ENCODE measurements at places on chromosomes 5 and 9.

DNA sequence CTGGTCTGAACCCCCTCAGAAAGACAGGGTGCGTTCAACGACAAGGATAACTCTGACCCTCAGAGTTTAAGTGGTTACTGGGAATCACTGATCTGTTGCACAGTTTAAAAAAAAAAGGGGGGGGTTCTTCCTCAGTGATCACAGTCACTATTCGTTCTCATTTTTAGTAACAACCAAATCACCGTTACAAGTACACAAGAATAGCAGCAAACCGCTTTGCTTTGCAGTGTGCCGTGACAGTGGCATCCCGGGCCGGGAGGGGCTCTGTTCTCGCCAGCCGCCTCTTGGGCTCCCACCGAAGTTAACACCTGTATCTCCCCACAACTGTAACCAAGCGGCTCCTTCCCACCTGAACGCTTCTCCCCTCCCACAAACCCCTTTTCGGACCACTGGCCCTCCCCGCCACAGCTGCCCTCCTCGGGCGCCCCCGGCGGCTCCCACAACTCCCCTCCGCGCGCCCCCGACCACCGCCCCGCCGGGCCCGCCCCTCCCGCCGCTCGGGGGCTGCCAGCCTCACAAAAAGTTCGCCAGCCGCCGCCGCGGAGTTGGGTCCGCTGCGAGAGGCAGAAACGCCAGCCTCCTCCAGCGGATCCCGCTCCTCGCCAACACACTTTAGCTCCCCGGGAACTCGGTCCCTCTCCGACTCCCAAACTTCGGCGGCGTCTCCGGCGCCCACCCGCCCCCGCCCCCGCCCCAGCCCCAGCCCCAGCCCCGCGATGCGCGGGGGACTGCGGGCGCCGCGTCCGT, 1.2 kb downstream of the SSBP2 start:
- H3K4me1 ChIP-seq = peaks cover 8% of the 10 kb centered on the region
- peak overlapping the region; percentile 66 for H3K4me3 ChIP-seq
- no peaks in the 10 kb centered on the region for H3K36me3 ChIP-seq
- H3K27ac ChIP-seq = peak overlapping the region; percentile 78

GRCh38 chr9:134492281-134492691, 149.3 kb upstream of the COL5A1 start:
- H3K36me3 ChIP-seq = no peaks in the 10 kb centered on the region
- H3K27me3 ChIP-seq = no peaks in the 10 kb centered on the region
- H3K4me1 ChIP-seq = peaks cover 16% of the 10 kb centered on the region
- no peak for DNase-seq

- H3K27me3 ChIP-seq = peaks cover 16% of the 10 kb centered on the region
- no peak overlapping the region for H3K4me3 ChIP-seq
Observed at GRCh38 chr9:36008774-36009300, 27.9 kb upstream of the RECK start.

DNA sequence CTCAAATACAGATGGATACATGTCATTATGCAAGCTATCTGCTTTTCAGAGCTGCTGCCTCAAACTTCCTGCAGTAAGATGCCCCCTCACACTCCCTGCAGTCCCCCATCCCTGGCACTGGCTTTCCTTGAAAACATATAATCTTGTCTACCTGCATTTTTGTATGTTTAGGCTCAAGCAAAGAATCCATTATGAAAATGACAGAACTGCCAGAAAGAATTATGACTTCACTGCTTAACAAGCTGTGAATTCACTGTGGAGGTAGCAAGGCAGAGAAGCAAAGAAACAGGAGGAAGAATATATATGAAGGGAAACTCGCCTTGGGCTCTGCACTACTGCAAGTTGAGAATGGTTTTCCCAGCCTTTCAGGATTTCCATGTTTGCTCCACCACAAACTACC, 39.4 kb upstream of the PPP2R2B start:
- H3K27me3 ChIP-seq = no peaks in the 10 kb centered on the region
- no peak for DNase-seq

GRCh38 chr5:83049370-83049885, 27.8 kb downstream of the TMEM167A start:
- no peak overlapping the region for H3K4me3 ChIP-seq
- no peaks in the 10 kb centered on the region for H3K4me1 ChIP-seq
- no peaks in the 10 kb centered on the region for H3K36me3 ChIP-seq
- no peak overlapping the region for H3K27ac ChIP-seq
- no peak for DNase-seq

DNA sequence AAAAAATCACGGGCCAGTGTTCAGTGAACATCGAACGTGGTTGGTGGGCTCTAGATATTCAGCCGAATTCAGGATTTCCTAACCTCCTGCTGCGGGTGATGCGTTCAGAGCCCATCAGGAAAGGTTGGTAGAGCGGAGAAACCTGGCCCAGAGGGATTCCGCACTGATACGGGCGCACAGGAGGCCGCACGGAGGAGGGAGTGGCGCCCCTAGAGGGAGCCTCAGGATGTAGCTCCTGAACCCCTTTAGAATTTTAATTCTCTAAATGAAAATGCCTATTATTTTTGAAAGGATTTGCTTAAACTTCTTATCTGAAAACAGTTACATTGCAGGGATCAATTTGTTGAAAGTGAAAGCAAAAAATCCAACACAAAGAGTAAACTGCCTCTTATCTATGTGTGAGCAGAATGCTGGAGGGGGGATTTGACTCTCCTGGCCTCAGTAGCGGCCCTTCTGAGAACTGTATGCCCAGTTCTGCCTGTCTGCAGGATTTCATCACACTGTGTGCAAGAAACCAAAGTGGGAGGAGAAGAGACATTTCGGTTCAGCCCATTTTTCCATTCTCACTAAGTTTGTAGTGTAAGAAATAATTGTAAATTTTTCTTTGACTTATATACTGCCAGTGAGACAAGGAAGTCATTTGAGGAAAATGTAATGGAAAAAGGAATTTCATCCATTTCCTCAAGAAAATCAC, 75.9 kb downstream of the TENT4A start:
- no peaks in the 10 kb centered on the region for H3K36me3 ChIP-seq
- no peak overlapping the region for H3K4me3 ChIP-seq
- peaks cover 4% of the 10 kb centered on the region for H3K4me1 ChIP-seq

- peaks cover 3% of the 10 kb centered on the region for H3K4me1 ChIP-seq
- H3K4me3 ChIP-seq = no peak overlapping the region
- no peak for DNase-seq
- H3K36me3 ChIP-seq = no peaks in the 10 kb centered on the region
Observed at GRCh38 chr5:52983731-52984636, 5.2 kb upstream of the ITGA2 start.

DNA sequence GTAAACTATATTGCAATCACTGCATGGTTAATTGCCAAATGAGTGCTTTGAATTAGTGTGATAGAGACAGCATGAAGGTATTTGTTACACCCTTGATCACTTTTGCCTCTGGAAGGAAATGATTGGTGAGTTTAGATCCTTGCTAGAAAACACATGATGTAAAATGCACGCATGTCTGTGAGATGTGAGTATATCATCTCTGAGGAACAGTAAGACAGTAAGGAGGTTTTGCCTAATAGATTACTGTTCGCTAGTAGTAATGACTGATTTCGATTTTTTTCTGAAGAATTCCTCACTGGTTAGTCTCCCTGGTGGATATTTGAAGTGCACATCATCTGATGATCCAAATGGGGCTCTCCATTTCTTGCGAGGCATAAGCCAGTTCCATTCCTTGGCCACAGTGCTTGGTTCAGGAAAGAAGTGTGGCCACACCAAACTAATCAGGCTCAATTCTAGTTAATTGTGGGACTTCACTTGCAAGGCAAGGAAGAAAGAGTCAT, 156.4 kb upstream of the ADRA1B start:
- H3K4me3 ChIP-seq = no peak overlapping the region
- no peaks in the 10 kb centered on the region for H3K4me1 ChIP-seq
- H3K27me3 ChIP-seq = no peaks in the 10 kb centered on the region
- H3K36me3 ChIP-seq = no peaks in the 10 kb centered on the region
- DNase-seq = no peak

GRCh38 chr9:123679330-123679987, 250.5 kb downstream of the DENND1A start:
- peaks cover 13% of the 10 kb centered on the region for H3K4me1 ChIP-seq
- no peak overlapping the region for H3K27ac ChIP-seq
- DNase-seq = no peak
- no peak overlapping the region for H3K4me3 ChIP-seq

- peak; percentile 42 for DNase-seq
- H3K4me1 ChIP-seq = peaks cover 38% of the 10 kb centered on the region
- no peak overlapping the region for H3K4me3 ChIP-seq
- H3K27me3 ChIP-seq = no peaks in the 10 kb centered on the region
Observed at GRCh38 chr5:139105621-139106071, 92.5 kb downstream of the SIL1 start.

GRCh38 chr9:103371152-103371551, 376.0 kb downstream of the CYLC2 start:
- H3K4me1 ChIP-seq = no peaks in the 10 kb centered on the region
- no peaks in the 10 kb centered on the region for H3K27me3 ChIP-seq
- no peaks in the 10 kb centered on the region for H3K36me3 ChIP-seq

DNA sequence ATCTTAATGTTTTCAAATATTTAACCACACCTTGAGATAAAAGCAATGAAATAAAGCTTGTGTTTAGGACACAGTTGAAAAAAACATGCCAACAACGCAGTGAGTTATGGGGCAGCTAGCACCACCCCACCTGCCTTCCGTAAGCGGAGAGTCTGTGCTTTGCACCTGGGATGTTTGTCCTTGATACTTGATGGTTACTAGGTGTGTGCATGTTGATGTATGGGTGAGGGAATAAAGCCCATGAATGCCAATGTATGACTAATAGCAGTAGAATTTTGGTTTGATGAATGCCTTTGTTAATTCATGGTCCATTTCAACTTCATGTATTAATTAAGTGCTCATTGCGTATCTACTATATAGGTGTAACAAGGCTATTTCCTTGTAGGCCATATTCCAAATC, 74.0 kb downstream of the PCSK5 start:
- no peak overlapping the region for H3K4me3 ChIP-seq
- peaks cover 9% of the 10 kb centered on the region for H3K4me1 ChIP-seq
- H3K27me3 ChIP-seq = no peaks in the 10 kb centered on the region

- H3K4me1 ChIP-seq = no peaks in the 10 kb centered on the region
- no peaks in the 10 kb centered on the region for H3K36me3 ChIP-seq
- DNase-seq = no peak
- no peaks in the 10 kb centered on the region for H3K27me3 ChIP-seq
- H3K27ac ChIP-seq = no peak overlapping the region
- H3K4me3 ChIP-seq = no peak overlapping the region
Observed at GRCh38 chr9:94668928-94669729, 29.8 kb upstream of the FBP1 start.

GRCh38 chr5:120873083-120873482, 409.0 kb downstream of the PRR16 start:
- H3K27me3 ChIP-seq = no peaks in the 10 kb centered on the region
- no peak overlapping the region for H3K4me3 ChIP-seq
- peak; percentile 14 for DNase-seq
- H3K4me1 ChIP-seq = no peaks in the 10 kb centered on the region
- H3K27ac ChIP-seq = no peak overlapping the region
- no peaks in the 10 kb centered on the region for H3K36me3 ChIP-seq

DNA sequence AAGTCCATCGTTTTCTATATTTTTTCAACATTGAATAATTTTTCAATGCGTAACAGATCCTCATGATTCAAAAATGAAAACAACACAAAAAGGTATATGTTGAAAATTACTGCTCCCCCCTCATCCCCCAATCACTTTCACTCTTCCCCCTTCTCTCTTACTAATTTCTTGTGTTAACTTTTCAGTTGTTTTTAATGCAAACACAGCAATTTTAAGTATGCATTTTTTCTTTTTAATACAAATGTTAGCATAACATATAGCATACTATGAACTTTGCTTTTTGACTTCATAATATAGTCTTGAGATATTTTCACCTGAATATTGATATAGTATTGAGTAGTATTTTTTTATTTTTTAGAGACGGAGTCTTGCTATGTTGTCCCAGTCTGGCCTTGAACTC, 41.1 kb upstream of the CAMK4 start:
- DNase-seq = no peak
- no peaks in the 10 kb centered on the region for H3K36me3 ChIP-seq
- no peaks in the 10 kb centered on the region for H3K27me3 ChIP-seq
- H3K4me3 ChIP-seq = no peak overlapping the region
- H3K4me1 ChIP-seq = no peaks in the 10 kb centered on the region

DNA sequence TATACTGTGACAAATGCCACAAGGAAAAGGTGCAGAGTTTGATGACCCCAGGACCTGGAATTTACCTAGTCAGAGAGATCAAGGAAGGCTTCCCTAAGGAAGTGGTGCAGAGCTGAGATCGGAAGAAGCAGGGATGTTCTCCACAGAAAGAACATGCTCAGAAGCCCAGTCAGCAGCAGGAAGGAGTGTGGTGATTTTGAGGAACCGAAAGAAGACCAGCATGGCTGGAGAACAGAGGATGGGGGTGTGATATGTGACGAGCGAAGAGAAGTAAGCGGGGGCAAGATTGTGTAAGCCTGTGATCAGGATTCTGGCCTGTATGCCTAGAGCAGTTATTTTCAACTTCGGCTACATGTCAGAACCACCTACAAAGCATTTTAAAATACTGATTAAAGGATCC, 18.7 kb upstream of the PIK3R1 start:
- H3K36me3 ChIP-seq = no peaks in the 10 kb centered on the region
- no peak overlapping the region for H3K27ac ChIP-seq
- DNase-seq = no peak
- no peaks in the 10 kb centered on the region for H3K4me1 ChIP-seq
- no peak overlapping the region for H3K4me3 ChIP-seq

- H3K27me3 ChIP-seq = no peaks in the 10 kb centered on the region
- H3K27ac ChIP-seq = no peak overlapping the region
- no peak for DNase-seq
- H3K4me1 ChIP-seq = peaks cover 9% of the 10 kb centered on the region
Observed at GRCh38 chr5:108280248-108280647, 101.7 kb downstream of the FBXL17 start.

DNA sequence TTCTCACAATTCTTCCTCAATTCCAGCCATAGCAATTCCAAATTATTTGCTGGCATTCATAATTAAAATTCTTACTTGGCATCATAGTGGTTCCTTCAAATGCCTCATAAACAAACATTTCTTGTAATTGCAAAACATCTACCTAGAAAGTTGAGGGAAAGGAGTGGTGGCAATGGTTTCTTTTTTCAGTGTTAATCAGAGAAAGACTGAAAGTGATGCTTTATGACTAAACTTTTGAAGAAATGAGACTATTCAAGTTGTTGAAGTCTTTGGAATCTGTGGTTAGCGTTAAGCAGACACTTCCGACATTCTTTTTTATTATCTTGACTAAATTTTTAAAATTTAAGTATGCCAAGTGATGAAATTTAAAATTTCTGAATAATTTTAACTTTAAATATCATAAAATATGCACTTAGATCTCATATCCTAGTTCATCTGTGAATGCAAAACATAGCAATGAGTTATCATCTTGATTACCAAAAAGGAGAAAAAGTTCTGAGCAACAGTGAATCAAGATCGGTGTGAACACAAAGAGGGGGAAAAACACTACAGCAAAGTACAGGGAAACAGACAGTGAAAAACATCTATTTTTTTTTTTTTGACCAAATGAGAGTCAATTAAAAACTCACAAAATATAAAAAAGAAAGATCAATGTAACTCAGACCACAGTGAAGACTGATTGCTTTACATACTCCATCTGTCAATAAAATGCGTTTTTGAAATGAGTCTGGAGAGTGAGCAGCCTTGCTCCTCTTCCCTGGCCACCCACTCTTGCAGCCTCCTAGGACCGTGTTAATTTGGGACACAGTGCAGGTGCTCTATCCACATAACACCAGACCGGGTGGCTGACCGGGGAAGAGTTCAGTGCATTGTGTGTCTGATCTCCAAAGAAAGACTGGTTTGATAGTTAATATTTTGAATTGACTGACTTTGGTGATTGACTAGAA, 20.6 kb upstream of the IL7R start:
- no peaks in the 10 kb centered on the region for H3K4me1 ChIP-seq
- no peak overlapping the region for H3K4me3 ChIP-seq
- no peaks in the 10 kb centered on the region for H3K36me3 ChIP-seq
- H3K27me3 ChIP-seq = no peaks in the 10 kb centered on the region
- H3K27ac ChIP-seq = no peak overlapping the region

- peak overlapping the region; percentile 68 for H3K4me3 ChIP-seq
- no peaks in the 10 kb centered on the region for H3K36me3 ChIP-seq
- peaks cover 17% of the 10 kb centered on the region for H3K4me1 ChIP-seq
- no peak for DNase-seq
Observed at GRCh38 chr5:100904259-100904861, 1.3 kb upstream of the ST8SIA4 start.

Measured in spinal cord (tissue), 10 donors.